Activated CD4-positive, alpha-beta T cell treated with anti-CD3 and anti-CD28 coated beads for 48 hours (primary cell): ENCODE measurements at places on chromosomes 1 and 21.
A peak's percentile ranks its signal among the peaks of the same experiment; 100 is the strongest.

DNA sequence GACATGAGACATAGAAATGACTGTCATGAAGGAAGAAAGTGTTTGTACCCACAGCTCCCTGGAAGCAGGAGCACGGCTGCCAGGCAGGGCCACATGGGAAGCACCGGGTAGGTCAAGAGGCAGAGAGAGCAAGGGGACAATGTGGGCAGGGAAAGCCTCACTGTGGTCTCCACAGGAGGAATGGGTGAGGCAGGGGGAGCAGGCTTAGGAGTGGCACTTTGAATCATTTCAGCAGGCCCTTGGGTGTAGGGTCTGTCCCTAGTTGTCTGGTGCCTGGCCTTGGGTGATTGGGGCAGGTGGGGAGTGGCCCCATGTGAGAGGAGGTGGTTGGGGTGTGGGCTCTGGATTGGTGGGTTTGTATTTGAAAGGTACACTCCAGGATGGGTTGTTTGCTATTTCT lies 83.9 kb downstream of the PCBP3 start:
- no peak for DNase-seq

DNA sequence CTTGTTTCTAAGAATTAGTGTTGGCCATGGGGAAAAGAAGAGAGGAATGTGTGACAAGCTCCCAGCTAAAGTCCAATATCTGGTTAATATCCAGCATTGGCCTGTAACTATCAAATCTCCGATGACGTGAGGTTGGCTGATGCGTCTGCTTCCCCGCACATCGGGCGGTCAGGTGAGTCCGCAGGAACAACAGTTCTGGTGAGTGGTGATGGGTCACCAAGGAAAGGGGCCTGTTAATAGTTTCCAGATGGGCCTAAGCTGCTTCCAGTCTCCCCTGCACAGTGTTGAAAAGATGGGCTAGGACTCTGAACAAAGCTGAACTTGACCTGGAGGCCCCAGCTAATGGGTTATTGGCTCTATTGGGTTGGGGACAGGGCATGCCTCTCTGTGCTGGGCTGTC lies 193.1 kb upstream of the EDN2 start:
- DNase-seq: no peak

DNA sequence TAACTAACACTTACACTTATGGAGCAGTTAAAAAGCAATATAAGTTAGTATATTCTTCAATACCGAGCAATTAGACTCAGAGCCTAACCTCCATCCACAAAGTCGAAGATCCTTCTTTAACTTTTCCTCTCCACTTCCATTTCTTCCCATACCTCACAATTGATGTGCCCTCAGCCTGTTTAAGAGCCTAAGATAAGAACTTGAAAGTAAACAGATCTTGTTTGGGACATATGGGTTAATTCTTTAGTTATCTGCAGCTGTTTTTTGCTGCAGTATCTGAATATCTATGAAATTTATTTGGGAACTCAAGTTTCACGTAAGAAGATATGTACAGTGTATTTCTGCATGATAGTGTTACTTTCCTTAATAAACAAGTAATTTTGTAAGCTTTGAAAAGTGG lies 51.5 kb downstream of the MIGA1 start:
- no peak for DNase-seq

DNA sequence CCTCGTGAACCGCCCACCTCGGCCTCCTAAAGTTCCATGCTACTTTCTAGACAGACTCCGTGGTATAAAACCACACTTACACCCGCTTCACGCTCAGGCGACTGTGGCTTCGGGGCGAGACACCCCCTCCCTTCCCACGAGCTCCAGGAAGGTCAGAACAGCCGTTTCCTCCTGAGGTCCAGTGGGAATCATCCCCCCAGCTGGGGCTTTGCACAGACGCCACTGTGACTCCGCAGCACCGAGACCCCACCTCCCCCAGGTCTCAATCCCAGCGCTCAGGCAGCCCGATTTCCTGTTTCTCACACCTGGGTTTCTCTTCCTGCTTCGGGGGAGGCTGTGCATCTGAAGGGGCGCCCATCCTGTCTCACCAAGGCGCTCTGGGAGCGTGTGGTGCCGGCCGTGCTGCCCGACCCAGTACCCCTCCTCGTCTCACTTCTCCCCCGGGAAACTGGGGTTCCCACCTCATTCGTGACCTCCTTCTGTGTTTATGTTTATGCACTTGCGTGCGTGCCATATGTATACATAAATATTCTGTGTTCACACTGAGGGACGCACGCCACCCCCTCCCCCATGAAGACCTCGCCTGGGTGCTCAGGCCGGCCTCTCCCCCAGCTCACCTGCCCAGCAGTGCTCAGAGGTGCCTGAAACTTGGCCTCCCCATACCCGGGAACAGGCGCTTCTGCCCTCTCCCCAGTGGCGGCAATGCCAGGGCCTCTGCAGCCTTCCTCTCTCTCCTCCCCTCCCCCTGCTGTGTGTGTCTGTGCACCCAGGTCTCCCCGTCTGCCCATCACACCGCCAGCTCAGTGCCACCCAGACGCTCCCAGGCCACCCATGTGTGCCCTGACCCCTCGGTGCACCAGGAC lies 14.6 kb downstream of the SLC35E2B start:
- DNase-seq: peak; percentile 56

- no peak for DNase-seq
Observed at GRCh38 chr1:45621895-45622523, 1.8 kb downstream of the CCDC17 start.

DNA sequence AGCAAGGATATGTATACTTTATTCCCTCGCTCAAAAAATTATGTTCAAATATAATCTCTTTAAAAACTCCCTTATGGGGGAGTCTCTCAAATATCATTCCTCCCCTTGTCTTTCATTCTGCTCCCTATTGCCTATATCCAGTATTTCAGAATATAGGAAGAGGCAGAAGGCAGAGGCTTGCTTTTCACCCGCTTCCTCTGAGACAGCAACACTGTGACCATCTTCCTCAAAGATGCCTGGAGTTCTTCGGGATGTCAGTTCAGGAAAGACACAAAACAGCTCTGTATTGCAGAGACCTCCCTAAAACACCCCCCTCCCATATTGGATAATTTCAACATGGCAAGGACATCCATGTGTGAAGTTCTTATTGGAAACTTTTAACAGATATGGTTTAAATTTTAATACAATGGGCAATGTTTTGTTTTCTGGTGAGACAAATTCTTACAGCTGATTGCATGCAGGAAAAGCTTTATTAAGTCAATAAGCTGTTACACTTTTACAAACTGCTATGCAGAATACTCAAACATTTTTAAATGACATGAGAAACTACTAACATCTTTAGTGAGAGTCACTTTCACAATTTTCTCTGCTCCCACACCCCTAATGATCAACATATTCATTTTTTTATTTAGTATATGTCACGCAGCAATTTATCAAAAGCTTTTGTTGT lies 4.8 kb downstream of the DIRAS3 start:
- DNase-seq: no peak

- DNase-seq: no peak
Observed at GRCh38 chr1:41467673-41468072, 16.8 kb downstream of the EDN2 start.

GRCh38 chr1:215160351-215160750 lies 77.8 kb downstream of the KCNK2 start:
- no peak for DNase-seq

DNA sequence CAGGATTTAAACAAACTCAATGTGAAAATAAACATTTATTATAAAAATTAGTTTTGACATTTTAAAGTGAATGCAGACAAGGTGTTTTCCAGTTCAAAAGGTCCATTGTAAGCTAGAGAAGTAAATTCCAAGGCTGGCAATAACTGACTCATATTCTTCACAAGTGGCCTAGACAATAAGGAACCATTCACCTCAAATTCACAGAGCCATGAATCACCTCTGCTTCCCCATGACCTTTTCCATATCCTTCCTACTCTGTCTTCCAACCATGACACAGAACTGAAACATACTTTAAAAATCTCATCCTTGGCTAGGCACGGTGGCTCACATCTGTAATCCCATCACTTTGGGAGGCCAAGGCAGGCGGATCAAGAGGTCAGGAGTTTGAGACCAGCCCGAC lies 24.8 kb downstream of the F11R start:
- no peak for DNase-seq

DNA sequence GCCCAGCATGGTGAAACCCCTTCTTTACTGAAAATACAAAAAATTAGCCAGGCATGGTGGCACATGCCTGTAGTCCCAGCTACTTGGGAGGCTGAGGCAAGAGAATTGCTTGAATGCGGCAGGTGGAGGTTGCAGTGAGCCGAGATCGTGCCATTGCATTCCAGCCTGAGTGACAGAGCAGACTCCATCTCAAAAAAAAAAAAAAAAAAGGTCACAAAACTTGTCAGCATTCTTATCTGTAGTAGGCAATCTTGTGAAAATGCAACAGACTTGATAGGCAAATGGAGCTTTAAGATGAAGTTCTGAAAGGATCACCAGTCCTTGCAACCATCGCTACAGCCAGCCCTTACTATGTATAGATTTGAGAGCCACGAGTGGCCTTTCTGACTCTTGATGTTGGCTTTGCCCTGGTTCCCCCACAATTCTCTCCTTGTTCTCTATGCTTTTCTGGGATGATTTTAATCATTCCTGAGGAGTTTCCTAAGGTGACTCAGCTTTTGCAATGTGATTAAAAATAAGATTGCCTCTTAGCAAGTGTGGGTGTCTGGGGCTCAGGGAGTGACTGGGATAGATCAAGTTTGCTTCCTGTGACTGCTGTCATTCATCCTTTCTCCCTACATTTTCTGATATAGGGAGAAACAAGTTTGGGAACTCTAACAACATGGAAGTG lies 7.1 kb upstream of the MAP1LC3C start:
- no peak for DNase-seq

GRCh38 chr1:56526571-56527174 lies 52.7 kb downstream of the PLPP3 start:
- no peak for DNase-seq

DNA sequence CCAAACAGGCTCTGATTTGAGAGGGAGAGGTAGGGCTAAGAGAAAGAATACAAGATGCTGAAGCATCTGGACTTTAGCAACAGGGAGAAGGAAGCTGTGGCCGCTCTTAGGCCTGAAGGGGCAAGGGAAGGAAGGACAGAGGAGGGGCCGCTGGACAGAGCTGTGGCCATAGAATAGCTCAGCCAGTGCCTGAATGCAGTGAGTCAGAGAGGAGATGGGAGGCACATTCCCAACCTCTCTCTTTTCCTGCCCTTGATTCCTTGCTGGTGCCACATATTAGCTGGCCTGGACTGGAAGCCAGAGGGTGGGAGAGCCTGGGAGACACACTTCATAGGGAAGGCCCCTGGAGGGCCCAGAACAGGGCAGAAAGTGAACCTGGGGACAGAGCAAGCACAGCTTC lies 83.4 kb upstream of the POU3F1 start:
- no peak for DNase-seq

- DNase-seq: no peak
Observed at GRCh38 chr1:80155371-80155770, 1148.8 kb upstream of the ADGRL4 start.

DNA sequence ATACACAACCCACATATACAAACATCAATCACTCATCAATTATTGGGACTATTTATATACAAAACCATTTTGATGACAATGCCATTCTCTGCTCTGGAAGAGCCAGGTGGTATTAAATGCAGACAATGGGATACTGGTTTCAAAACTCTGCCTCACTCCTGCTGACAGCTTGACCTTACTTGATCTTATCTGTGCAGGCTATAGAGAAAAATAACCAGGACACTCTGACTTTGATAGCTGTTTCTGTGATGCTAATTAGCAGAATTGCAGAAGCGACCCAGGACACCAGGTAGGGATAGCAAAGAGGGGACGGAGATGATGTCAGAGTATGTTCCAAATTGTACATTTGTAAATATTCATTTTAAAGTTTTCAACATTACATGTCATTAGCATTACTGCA lies 89.5 kb downstream of the OLFM3 start:
- no peak for DNase-seq

- no peak for DNase-seq
Observed at GRCh38 chr1:150111670-150112069, 38.0 kb upstream of the PLEKHO1 start.

- DNase-seq: no peak
Observed at GRCh38 chr1:204081164-204081790, 8.4 kb downstream of the SOX13 start.

GRCh38 chr1:63326473-63327380 lies 4.4 kb downstream of the FOXD3 start:
- DNase-seq: peak; percentile 37

GRCh38 chr1:145837656-145838055 lies 7.8 kb upstream of the NUDT17 start:
- no peak for DNase-seq

DNA sequence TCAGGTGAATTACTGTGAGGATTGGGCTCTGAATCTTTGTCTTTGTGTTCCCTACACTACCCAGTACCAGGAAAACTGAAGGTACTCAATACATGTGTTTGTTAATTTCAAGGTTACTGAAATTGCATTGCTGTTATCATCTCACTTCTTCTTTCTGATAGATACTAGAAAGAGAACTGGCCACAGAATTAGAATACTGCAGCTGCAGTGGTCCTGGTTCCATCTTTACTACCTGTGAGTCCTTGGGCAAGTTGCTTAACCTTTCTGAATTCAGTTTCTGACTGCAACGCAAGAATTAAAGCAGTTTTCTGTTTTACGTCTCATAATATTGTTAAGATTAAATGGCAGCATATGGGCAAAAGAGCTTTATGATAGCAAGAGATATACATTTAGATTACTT lies 263.5 kb downstream of the LMO4 start:
- DNase-seq: no peak

DNA sequence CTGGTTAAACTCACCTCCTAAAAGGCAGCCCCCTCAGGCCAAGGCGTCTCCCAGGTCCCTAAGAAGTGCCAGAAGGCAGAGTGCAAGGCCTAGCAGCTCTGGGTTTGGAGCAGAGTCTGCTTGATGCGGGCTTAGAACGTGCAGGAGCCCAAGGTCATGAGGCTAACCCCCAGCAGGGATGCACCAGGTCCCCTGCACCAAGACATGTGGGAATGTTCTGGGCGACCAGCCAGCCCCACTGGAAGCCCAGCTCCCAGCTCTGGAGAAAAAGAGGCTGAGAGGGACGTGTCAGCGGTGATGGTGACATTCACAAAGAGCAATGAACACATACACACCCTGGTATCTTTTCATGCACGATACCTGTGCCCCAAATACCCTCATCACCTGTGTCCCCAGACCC lies 5.1 kb downstream of the LRRN2 start:
- DNase-seq: no peak

DNA sequence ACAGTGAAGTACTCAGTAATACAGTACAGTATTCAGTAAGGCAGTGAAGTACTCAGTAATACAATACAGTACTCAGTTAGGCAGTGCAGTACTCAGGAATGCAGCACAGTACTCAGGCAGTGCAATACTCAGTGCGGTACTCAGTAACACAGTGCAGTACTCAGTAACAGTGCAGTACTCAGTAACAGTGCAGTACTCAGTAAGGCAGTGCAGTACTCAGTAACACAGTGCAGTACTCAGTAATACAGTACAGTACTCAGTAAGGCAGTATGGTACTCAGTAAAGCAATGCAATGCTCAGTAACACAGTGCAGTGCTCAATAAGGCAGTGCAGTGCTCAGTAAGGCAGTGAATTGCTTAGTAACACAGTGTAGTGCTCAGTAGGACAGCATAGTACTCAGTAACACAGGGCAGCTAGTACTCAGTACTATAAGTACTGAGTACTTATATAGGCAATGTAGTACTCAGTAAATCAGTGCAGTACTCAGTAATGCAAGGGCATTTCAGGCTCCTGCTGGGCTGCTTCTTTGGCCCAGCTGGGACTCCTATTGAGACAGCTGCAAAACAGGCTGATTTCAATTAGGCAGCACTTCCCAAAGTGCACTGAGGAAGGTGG lies 411.3 kb downstream of the DISC1 start:
- no peak for DNase-seq

- no peak for DNase-seq
Observed at GRCh38 chr1:181438013-181438412, 45.3 kb upstream of the CACNA1E start.

GRCh38 chr1:177858332-177858821 lies 111.5 kb downstream of the SEC16B start:
- DNase-seq: no peak
